ENCODE measurements at places on chromosomes 2 and 18. TPM values are rescaled to one million over a fixed set of nuclear protein-coding genes. Genes with fewer than 3 reads are reported as not detected.

The TMEM185B gene
- total RNA-seq, result 39.3 TPM

The RAB31 gene
- 0.80 TPM for total RNA-seq

The TMEM182 gene
- total RNA-seq, result 4.1 TPM

The LYPD1 gene
- total RNA-seq, result not detected

The PRPF40A gene
- total RNA-seq, result 144 TPM

The MEP1B gene
- not detected for total RNA-seq

The MOCOS gene
- 0.16 TPM for total RNA-seq

The C1QL2 gene
- not detected for total RNA-seq

The LHCGR gene
- not detected for total RNA-seq

The ABCB11 gene
- total RNA-seq, result not detected

The FLACC1 gene
- total RNA-seq, result 0.84 TPM

The TMEM247 gene
- not detected for total RNA-seq

The LRP2 gene
- 0.09 TPM for total RNA-seq

The BMP10 gene
- not detected for total RNA-seq

The SLC9A4 gene
- 0.09 TPM for total RNA-seq

The COL4A4 gene
- total RNA-seq, result not detected

The MITD1 gene
- total RNA-seq, result 49.7 TPM

The EGR4 gene
- total RNA-seq, result 0.46 TPM

The CCDC178 gene
- not detected for total RNA-seq

The SCN3A gene
- not detected for total RNA-seq

The HNRNPLL gene
- 67.7 TPM for total RNA-seq

The LYPD6B gene
- not detected for total RNA-seq

The INPP5D gene
- total RNA-seq, result 62.3 TPM

The RAMP1 gene
- total RNA-seq, result 13.1 TPM

The TDRD15 gene
- total RNA-seq, result not detected

The NLRC4 gene
- 0.16 TPM for total RNA-seq

The NGEF gene
- total RNA-seq, result 2.5 TPM

The PRKAG3 gene
- total RNA-seq, result not detected
